ENCODE measurements at places on chromosomes 11 and 22.

- DNase-seq: no peak
Observed at GRCh38 chr11:13321431-13321830, 43.8 kb downstream of the BMAL1 start.

- DNase-seq: no peak
Observed at GRCh38 chr11:76790251-76790650, 7.1 kb downstream of the TSKU start.

- DNase-seq: no peak
Observed at GRCh38 chr11:398826-399225, 4.8 kb downstream of the PKP3 start.

DNA sequence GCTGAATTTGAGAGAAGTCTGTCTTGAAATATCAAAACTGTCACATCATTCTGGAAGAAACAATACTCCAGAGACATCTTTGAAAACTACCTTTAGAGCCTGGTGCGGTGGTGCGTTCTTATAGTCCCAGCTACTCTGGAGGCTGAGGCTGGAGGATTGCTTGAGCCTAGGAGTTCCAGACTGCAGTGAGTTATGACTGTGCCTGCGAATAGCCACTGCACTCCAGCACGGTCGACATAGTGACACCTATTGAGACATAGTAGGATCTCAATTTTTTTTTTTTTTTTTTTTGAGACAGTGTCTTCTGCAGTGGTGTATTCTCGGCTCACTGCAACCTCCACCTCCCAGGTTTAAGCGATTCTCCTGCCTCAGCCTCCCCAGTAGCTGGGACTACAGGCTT is 11.5 kb upstream of the AIFM3 start:
- no peak for DNase-seq

GRCh38 chr11:116343270-116343669 is 429.5 kb downstream of the BUD13 start:
- DNase-seq: no peak

GRCh38 chr22:37893583-37893983 is 12.5 kb upstream of the MICALL1 start:
- no peak for DNase-seq

GRCh38 chr11:57417056-57417455 is 9.9 kb downstream of the SLC43A3 start:
- no peak for DNase-seq

- DNase-seq: no peak
Observed at GRCh38 chr22:39612811-39613548, 42.4 kb downstream of the CACNA1I start.

GRCh38 chr11:36352922-36353321 is 56.8 kb downstream of the PRR5L start:
- no peak for DNase-seq

All from cortex of kidney (tissue), 1 donor.